ENCODE measurements at places on chromosomes 11 and 22. TPM values are rescaled to one million over a fixed set of nuclear protein-coding genes. Genes with fewer than 3 reads are reported as not detected.

DNA sequence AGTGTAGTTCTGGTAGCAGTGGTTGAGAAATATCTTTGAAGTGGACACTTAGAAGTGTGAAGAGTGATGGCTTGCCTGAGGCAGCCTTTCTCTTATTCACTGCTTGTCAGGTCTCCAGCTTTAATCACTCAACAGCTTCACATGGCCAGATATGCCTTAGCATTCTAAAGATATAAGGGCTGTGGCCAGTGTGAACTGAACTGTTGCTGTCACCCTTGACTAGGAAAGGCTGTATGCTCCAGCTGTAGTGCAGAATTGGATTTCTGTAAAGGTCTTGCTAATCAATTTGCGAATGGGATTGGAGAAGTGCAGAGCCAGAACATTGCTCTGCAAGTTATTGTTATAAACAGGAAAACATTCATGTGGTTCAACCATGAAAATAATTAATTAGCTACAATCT is 266.7 kb downstream of the TMEM135 start:
- no peak for DNase-seq

The KCNA4 gene
- not detected for total RNA-seq

GRCh38 chr11:88552379-88553062 is 215.0 kb upstream of the CTSC start:
- peak; percentile 7 for DNase-seq

The SYT13 gene
- not detected for total RNA-seq

GRCh38 chr11:18720091-18720807 is 5.7 kb downstream of the IGSF22 start:
- DNase-seq, result peak; percentile 10

The LINC01488 gene
- total RNA-seq, result not detected

The LARGE1 gene
- total RNA-seq, result 0.49 TPM

DNA sequence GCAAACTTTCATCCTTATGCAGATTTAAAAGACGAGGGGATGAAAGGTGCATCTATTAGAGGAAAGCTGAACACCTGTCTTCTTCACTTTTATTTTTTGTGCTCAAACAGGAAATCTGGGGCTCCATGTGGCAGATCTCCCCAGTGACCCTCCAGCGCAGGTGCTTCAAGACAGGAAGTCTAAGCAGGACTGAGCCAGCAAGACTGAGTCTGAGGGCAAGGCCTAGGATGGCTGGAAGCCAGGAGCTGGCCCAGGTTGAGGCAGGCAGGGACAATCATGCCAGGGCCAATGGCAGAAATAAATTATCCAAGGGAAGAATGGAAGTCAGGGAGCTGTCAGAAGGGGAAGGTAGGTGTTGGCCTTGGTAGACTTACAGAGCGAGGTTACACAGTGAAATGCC is 101.1 kb upstream of the SPON1 start:
- no peak for DNase-seq

- peak; percentile 55 for DNase-seq
Observed at GRCh38 chr11:45885921-45886721, 670 bp downstream of the MAPK8IP1 start.

DNA sequence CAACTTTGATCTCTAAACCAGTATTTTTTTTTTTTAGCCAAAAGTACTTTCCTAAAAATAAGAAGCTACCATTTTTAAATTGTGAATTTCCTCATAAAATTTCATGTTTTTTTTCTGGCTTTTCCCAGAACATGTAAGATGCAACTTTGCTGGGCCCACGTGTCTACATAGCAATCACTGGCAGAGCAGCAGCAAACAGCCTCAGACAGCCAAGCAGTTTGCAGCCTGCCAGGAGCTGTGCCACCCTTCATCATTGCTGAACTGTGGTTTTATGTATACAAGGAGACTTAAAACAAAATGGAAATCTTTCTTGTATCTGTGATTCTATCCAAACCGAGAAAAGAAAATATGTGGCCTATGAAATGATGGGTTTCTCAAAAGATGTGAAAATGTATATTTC is 110.2 kb downstream of the GRIA4 start:
- DNase-seq, result peak; percentile 77

GRCh38 chr11:62105667-62106191 is 18.1 kb upstream of the INCENP start:
- no peak for DNase-seq

DNA sequence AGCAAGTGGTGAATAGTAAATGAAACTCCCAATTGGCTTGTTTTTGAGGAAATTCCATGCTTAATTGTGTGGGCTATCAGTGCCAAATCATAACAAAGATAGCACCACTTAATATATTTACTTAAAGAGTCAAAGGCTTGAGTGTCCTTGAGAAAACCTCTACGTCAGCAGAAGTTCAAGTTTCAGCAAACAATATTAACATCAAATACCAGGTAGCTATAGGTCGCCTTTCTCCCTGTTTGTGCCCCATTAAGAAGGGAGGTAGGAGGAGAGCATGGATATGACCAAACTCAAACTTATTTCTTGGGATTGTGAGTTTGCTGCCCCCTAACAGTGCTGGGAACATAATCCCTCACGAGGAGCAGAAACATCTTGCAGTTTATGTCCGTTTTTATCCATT is 105.6 kb upstream of the SYN3 start:
- no peak for DNase-seq

DNA sequence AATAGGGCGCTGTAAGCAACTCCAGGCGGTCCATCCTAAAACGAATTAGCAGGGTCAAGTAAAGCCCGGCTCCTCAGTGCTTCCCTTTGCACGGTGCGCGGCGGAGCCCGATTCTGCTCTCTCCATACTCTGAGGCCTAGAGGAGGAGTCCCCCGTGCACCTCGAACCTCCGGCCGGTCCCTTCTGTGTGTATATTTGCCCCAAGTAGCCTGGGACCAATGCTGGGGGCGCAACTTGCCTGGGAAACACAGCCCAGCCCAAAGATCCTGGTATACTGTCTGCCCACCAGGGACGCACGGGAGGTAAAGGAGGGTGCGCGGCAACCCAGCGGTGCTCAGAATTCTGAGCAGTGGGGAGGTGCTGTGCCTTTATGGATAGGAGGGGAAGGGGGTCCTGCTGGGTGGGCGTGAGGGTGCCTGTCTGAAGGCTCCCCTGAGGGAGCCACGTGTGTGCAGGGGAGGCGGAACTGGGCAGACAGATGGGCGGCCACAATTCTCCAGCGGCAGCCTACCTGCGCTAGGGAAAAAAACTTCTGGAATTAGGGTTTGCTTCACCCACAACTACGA is 4.8 kb upstream of the TBX1 start:
- DNase-seq, result no peak

The NNMT gene
- total RNA-seq, result not detected

DNA sequence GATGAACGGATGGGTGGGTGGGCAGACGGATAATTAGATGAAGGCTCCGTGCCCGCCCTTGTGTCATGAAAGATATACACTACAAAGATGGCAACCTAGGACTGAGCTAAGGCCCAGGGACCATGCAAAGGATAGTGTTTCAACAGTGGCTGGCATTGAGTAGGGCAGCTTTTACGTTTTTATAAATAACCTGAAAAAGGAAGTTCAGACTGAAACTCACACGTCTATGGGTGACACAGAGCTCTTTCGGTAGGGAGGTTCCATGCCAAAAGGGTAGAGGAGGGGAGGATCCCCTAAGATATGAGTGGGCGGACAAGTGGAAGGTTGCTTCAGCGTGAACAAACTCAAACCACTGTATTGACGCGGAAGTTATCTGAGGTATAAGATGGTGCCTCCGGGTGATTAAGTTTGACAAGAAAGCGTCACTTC is 90.5 kb downstream of the UBASH3B start:
- DNase-seq, result no peak

The HBB gene
- total RNA-seq, result not detected

DNA sequence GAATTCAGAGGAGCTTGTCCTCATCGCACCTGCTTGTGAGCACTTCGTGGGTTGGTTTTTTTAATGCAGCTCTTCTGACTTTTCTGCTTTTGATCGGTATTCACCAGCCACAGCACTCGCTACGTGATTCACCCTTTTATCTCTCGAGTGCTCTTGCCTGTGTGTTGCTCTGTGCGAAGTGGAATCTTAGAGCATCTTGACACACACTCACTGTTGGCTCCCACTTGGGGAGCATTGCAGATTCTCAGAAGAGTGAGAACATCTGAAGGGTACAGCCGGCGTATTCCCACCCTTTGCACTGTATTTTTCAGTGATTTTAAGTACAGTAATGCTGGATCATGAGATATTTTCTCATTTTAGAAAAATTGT is 10.9 kb downstream of the TNNT3 start:
- DNase-seq, result no peak

- no peak for DNase-seq
Observed at GRCh38 chr22:40592352-40593113, 44.0 kb downstream of the MRTFA start.

The RAPSN gene
- total RNA-seq, result not detected

DNA sequence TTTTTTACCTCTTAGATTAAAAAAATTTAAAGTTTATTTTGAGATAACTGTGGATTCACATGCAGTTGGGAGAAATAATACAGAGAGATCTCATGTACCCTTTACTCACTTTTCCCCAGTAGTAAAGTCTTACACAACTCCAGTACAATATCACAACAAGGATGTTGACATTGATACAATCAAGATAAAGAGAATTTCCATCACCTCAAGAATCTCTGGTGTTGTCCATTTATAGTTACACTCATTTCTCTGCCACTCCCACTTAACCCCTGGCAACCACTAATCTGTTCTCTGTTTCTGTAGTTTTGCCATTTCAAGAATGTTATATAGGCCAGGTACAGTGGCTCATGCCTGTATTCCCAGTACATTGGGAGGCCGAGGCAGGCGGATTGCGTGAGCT is 10.5 kb upstream of the ZBED5 start:
- no peak for DNase-seq

GRCh38 chr22:50505776-50506610 is 1.5 kb downstream of the LMF2 start:
- DNase-seq, result no peak

The JAML gene
- not detected for total RNA-seq

DNA sequence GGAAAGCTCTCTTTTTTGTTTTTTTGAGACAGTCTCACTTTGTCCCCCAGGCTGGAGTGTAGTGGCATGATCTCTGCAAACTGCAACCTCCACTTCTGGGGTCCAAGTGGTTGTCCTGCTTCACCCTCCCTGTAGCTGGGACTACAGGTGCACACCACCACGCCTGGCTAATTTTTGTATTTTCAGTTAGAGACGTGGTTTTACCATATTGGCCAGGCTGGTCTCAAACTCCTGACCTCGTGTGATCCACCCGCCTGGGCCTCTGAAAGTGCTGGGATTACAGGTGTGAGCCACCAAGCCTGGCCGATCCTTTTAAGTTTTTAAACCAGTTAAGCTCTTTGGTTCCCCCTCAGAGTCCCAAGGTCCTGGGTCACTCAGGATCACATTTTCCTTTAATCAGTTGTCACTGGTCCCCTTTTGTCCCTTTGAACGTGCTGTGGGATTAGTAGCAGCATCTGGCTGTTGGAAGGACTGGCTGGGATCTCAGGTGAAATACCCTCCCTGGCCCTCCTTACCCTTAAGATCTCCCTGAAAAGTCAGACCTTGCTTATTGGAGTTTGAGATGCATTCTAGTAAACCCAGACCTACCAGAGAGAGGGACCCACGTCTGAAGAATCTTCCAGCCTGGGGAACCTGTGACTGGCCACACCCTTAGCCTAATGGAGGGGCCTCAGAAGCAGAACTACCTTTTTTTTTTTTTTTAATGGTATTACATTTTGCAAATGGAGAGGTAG is 8.1 kb downstream of the MALAT1 start:
- peak; percentile 77 for DNase-seq

GRCh38 chr11:118845369-118845768 is 38.3 kb upstream of the CXCR5 start:
- no peak for DNase-seq

DNA sequence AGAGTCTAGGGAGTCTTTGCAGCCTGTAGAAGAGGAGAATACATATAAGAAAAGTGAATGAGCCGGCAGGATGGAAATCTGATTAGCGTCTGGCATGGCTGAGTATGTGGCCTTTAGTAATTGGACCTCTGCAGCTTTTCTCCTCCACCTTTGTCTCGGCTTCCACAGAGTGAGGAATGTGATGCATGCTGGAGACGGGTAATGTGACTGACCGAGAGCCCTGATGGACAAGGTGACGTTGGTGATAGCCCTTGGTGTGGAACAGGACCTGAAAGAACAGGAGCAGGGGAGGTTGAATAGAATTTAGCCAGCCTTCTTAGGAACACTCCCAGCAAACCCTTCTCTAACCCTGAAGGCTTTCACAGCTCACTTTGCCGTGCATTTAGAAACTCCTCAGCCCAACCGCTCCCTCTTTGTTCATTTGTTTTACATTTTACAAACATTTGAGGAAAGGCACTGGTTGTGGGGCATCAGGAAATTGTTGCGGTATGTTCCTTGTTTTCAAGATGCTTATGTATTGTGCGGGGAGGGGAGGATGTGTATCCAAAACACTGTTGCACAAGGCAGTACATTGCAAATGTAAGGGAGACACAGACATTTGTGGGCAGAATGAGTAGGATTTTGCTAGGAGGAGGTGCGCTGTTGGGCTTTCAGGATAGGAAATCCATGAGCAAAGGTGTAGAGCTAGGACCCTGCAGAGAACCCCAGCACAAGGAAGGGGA is 6.9 kb downstream of the GTPBP1 start:
- no peak for DNase-seq

The ZW10 gene
- 22.9 TPM for total RNA-seq

DNA sequence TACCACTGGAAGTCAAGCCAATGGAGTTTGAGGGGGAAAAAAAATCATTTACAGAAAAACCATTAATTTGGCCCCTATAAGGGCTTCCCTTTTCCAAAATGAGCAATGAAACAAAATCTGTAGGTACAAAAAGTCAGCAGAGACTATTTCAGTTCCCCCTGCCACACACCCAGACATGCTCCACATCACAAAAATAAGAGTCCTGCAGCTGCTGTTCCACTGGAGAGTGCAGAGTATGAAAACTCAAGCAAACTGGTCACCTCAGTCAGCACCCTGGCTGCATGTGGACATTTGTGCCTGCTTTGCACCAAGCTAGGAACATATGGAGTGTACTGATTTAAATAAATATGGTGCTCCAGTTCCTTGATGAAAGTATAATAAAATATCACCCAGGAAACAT is 15.1 kb downstream of the POU2AF1 start:
- no peak for DNase-seq

- DNase-seq, result peak; percentile 53
Observed at GRCh38 chr22:42645341-42645937, 3.8 kb downstream of the CYB5R3 start.

The FGF19 gene
- not detected for total RNA-seq

DNA sequence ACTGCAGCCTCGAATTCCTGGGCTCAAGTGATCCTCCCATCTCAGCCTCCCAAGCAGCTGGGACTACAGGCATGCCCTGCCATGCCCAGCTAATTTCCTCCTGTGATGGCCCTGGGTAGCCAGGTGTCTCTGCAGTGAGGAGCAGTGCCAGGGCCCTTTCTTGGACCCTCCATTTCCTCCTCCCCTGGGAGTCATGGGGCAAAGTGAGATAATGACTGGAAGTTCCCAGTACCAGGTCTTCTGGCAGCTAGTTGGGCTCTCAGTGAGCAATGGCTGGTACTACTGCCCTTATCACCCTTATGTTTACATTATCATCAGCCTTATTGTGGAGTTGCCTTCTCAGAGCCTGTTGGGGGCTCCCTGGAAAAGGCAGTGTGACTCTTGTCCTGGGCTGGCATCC is 17.6 kb downstream of the DAGLA start:
- DNase-seq, result no peak

GRCh38 chr11:67044496-67044895 is 12.2 kb upstream of the RHOD start:
- DNase-seq, result no peak
